ENCODE measurements at places on chromosomes 11 and 22.

- no peak for DNase-seq
Measured at GRCh38 chr11:116970485-116971292, 127.5 kb downstream of the SIK3 start.

DNA sequence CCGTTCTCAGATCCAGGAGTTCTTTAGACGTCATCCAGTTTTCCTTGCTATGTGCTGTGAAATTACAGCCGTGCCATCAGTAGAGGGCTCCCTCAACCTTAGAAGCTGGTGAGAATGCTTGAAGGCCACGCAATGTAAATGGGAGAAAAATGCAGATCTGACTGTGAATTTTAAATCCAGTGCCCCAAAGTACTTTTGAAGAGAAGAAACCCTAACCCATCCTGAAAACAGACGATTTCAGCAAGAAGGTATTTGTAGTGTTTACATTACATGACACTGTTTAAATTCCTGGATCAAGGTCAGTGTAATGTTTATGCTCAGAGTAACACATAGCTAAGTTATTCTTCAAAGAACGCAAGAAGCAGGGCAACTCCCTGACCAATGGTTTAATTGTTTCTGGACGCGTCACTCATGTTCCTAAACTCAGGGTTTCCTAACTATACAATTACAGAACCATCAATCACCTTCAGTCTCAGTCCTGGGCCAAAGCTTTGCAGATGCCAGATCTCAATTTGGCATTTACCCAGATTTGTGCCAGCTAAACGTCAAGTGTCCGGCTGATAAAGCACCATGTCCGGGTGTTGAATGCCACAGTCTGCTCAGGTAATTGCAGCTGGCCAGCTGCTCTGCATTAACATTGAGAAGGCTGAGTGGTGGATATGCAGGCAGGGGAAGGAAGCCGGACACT, 38.2 kb downstream of the ADAMTS8 start:
- peak; percentile 42 for DNase-seq

DNA sequence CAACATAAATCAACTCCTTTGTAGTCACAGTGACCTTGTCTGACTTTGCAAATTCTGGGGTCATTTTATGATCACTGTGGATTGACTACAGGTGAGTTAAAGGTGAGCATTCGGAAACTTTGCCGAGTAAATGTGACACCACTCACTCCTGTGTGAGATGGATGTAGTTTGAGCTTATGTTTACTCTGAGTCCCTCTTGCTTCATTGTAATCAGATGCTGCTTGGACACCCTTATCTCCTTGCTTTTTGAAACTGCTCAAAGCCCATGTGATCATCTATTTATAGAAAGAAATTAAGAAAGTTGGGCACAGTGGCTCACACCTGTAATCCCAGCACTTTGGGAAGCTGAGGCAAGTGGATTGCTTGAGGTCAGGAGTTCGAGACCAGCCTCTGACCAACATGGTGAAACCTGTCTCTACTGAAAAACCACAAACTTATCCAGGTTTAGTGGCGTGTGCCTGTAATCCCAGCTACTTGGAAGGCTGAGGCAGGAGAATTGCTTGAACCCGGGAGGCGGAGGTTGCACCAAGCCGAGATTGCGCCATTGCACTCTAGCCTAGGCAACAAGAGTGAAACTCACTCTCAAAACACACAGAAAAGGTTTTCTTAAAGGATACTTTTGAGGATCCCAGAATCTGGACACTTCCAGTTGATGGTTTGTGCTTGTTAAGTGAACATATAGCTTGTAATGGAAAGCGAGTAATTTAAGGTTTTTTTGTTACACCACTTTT, 7.2 kb downstream of the FAM118A start:
- no peak for DNase-seq

GRCh38 chr11:85137597-85137996, 489.5 kb downstream of the DLG2 start:
- DNase-seq, result no peak

GRCh38 chr22:39900306-39901227, at the start of gene GRAP2:
GRAP2 (plus strand) TSS chr22:39901084; CDS start chr22:39947107, 46,023 bp downstream.
- DNase-seq, result no peak

- DNase-seq, result no peak
Measured at GRCh38 chr11:133955945-133956421, 785 bp downstream of the IGSF9B start.

DNA sequence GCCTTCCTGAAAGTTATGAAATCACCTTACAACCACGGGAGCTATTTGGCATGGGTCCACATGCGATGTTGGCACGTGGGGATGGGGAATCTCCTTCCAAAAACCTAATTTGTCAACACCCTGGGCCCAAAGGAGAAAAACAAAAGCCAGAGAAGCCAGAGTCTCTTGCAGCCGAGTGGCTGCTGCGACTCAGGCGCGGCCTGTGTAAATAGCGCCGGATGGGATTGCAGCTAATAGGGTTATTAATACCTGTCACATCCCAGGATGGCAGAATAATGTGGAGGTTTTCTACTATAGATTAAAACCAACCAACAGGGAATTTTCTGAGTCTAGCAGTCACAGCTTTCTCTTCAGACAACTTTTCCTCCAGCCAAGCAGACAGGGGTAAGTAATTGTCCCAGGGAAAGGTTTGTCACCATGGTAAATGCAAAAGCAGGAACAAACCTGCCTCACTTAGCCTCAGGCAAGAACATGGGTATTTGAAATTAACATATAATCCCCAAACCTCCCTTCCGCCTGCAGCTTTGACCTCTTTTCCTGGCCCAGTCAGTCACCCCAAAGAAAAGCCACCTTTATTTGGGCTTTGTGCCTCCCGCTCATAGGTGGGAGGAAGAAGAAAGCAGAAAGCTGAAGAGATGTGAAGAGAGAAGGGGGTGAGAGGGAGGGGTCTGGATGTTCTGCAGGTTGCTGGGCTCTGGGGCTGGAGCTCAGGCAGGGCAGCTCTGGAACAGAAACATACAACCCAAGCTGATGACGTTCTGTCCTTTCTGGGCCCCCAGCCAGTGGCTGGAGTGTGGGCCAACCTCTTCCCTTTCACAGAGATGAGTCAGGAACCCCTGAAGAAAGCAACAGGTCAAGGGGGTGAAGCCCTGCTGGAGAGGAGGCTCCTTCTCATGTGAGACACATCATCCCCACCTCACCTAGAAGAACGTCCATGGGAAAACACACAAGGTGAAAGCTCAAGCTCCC, 376.5 kb downstream of the NXPE2 start:
- no peak for DNase-seq

DNA sequence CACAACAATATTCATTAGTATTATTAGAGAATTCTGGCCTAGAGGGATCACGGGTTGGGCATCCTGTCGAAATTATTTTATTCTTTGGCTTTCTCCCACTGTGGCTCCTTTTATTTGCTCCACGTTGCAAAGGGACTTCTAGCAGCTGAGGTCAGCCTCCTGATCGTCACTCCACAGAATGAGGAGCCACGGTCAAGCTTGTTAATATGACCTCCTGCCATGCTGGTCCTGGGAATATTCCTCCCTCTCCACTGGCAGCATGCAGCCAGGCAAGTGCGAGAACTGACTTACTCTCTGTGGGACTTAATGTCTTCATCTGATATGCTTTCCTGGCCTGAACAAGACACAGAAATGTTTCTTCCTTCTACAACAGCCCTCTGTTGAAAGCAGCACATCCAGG, 20.9 kb downstream of the POU2AF3 start:
- DNase-seq, result no peak

DNA sequence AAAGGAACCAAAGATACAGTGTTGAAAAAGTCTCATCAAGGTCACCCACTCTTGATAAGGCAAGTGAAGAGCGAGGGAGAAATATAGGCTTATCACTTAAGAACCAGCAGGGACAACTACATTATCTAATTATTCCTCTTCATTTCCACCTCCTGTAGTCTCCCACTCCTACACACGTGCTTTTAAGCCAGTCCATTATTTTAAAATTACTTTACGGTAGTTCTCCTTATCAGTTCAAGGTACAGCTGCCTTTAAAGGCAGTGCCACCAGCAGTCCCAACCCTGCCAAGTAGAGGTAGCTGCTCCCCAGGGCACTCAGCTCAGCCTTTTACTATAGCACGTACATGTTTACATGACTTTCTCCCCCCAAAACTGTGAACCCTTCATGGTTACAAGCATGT, 161.5 kb upstream of the BLID start:
- DNase-seq, result no peak

GRCh38 chr11:116424615-116425261, 348.0 kb downstream of the BUD13 start:
- DNase-seq, result no peak

- peak; percentile 31 for DNase-seq
Measured at GRCh38 chr11:30346068-30346688, 23.3 kb downstream of the ARL14EP start.

DNA sequence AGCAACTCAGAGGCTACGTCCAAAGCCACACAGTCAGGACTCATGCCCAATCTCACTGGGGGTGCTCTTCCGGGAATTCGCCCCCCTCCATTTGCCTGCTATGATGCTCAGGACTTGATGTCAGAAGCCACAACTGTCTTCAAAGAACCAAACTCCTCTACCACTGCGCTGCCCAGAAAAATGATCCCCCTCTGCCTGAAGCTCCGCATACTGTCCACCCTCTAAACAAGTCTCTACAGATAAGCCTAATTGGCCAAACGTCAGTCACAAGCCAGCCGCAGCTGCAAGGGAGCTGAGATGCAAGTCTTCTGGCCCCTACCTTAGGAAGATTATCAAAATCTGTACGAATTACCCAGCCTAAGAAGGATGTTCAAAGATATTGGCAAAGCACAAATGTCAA, 294.6 kb downstream of the BUD13 start:
- no peak for DNase-seq

- no peak for DNase-seq
Measured at GRCh38 chr22:32073823-32074380, 30.8 kb downstream of the SLC5A1 start.
